ENCODE measurements at places on chromosomes 5 and 9.
A peak's percentile ranks its signal among the peaks of the same experiment; 100 is the strongest.

DNA sequence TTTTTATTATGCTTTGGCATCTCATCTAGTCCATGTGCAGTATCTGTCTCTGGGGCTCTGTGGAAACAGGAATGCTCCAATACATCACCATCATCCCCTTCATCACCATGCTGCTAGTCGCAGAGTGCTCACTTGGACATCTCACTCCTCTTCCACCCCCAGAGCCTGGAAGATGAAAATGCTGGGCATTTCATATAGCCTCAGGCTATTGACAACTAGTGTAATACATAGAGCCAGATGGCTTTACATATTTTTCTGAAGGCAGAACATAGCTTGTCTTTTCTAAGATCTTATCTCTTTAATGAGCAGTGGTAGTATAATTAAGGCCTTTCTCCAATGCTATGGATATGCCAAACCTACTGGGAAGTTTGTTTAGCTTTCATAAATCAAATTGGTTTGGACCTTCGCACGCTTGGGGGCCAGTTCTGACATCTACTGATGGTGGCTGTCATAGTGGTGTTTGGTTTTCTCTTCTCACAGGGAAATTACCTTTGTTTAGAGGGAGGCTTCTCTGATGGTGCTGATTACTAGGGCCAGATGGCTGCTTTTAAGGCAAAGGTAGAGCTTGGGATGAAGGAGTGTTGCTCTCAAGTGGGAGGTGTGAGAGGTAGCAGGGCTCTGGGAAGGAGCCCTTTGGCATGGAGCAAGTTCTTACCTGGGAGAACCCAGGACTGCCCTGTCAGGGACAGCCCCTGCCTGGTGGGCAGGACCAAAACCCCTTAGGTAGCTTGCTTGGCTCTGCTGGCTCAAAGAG lies 63.1 kb upstream of the CXCL14 start:
- no peak for DNase-seq

GRCh38 chr5:171275841-171276544 lies 33.1 kb upstream of the TLX3 start:
- DNase-seq: no peak

DNA sequence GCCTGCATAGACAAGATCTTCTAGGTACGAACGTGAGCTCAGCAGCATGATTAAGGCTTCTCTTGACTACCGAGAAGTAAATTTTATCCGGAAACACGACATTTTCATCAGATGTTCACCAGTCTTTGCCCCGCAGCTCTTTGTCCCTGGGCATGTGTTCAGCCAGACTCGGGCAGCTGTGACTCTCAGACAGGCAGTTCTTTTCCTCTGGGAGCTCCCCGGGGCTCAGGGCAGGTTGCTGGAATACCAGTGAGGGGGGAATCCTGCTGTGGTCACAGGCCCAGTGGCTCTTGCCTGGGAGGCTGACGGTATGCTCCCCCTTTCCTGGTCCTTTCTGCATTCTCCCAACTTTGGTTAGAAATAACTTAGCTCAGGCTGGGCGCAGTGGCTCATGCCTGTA lies 186.1 kb downstream of the GNA14 start:
- DNase-seq: no peak

- no peak for DNase-seq
These were observed 73.6 kb downstream of the ZNF474 start for GRCh38 chr5:122202952-122203351.

GRCh38 chr5:17257705-17258273 lies 40.4 kb downstream of the BASP1 start:
- DNase-seq: no peak

DNA sequence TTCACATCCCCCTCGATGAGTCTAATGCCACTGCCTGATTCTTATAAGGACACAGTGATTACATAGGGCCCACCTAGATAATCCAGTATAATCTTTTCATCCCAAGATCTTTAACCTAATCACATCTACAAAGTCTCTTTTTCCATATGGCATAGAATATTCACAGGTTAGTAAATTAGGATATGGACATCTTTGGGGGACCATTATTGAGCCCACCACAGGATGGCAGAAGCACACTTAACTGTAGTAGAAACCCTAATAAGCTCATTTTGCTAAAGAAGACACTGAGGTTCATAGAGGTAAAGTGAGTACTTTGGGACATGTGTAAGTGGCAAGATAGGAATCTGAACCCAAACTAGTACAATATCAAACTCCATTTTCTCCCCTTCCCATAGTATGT lies 38.9 kb downstream of the ASTN2 start:
- DNase-seq: no peak

GRCh38 chr9:34246453-34246852 lies 67.6 kb downstream of the UBAP1 start:
- no peak for DNase-seq

- DNase-seq: no peak
These were observed 9.6 kb downstream of the ROPN1L start for GRCh38 chr5:10451137-10451824.

DNA sequence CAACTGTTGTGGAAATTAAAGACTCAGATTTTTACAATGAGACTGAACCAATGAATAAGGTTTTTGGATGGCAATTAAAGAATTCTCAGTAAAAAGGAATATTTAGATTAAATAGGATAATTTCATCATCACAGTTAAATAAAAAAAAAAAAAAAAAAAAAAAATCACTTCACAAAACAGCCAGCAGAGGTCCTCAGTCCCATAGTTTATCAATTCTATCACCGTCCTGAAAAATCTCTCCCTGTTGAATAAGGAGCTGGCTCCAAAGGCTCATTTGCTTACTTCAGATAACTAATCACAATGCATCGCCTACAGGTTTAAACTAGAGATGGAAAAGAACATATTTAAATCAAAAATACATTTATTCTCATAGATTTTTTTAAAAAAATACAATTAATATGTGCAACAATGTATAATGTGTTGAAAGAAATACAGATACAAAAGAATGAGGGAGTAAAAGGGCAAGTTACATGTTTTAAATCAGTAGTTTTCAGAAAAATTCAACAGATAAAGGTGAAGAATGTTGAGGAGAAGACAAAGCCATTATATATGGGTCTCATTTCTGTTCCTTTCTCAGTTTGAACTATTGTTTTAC lies 175.8 kb upstream of the CHD1 start:
- no peak for DNase-seq

GRCh38 chr9:76298521-76299144 lies 95.6 kb downstream of the RFK start:
- DNase-seq: no peak

DNA sequence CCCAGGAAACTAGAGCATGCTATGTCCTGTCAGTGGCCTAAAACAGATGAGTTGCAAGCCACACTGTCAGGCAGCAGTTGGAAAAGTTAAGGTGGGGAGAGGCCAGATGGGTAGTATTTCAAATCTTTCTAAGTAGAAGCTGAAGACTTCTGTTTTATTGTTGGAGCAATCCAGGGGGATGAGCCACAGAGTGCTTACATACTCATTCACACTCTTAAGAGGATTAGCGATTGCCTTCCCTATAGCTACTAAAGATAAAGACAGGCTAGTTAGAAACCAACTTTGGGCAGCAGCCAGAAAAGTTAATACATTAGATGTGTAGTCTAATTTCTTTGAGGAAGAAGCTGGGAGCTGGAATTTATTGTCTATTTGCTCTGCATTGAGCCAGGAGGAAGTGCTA lies 61.7 kb upstream of the ELAVL2 start:
- DNase-seq: no peak

GRCh38 chr9:111842313-111842712 lies 47.6 kb upstream of the SHOC1 start:
- no peak for DNase-seq

- DNase-seq: no peak
These were observed 4.7 kb downstream of the C5orf46 start for GRCh38 chr5:147901599-147902039.

GRCh38 chr9:121201045-121201737 lies 478 bp downstream of the RAB14 start:
- peak; percentile 37 for DNase-seq
